ENCODE measurements at places on chromosomes 3 and 15.

GRCh38 chr3:29637068-29637467 is 356.2 kb downstream of the RBMS3 start:
- DNase-seq = no peak

- DNase-seq = no peak
Observed at GRCh38 chr3:88398581-88398980, 248.8 kb downstream of the C3orf38 start.

- DNase-seq = no peak
Observed at GRCh38 chr3:12148183-12148940, 10.3 kb downstream of the TIMP4 start.

GRCh38 chr3:71389911-71390573 is 193.5 kb downstream of the FOXP1 start:
- no peak for DNase-seq

DNA sequence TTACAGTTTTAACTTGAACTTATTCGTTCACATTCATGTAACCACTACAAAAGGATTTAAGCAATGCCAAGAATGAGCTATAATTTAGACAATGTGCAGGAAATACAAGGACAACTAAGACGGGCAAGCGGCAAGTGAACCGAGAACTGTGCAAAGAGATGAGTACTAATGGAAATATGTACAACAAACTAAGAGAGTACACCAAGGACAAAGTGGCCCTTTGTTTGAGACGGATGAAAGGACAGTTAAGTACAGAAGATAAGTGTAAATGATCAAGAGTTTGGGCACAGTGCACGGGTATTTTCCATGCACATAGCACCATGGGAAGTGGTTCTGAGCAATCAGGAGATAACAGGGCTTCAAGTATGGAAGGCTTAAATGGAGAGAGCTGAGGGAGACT is 281.7 kb downstream of the ROBO2 start:
- no peak for DNase-seq

All from C1 segment of cervical spinal cord (tissue), 14 donors.